Left ventricle myocardium superior (tissue), 1 donor: ENCODE measurements at places on chromosomes 6 and 20. TPM values are rescaled to one million over a fixed set of nuclear protein-coding genes. Genes with fewer than 3 reads are reported as not detected.

Gene LIN28B
- not detected for total RNA-seq

Gene FAM217A
- total RNA-seq: not detected

Gene SLC35D3
- total RNA-seq: not detected

Gene CASS4
- total RNA-seq: 0.55 TPM

Gene RAMACL
- 0.67 TPM for total RNA-seq

Gene MRPS18B
- 129 TPM for total RNA-seq

Gene ADA
- total RNA-seq: 8.5 TPM

Gene MYCT1
- 15.3 TPM for total RNA-seq

Gene SUMO4
- total RNA-seq: 0.32 TPM

Gene ADGRF5
- total RNA-seq: 45.9 TPM

Gene LST1
- total RNA-seq: 6.9 TPM

Gene BPIFB4
- total RNA-seq: not detected

Gene NRSN1
- not detected for total RNA-seq

Gene SCP2D1
- not detected for total RNA-seq

Gene GGTLC1
- not detected for total RNA-seq

Gene ANKEF1
- total RNA-seq: 1.3 TPM
